IPS DF 6.9 (cell line): ENCODE measurements at places on chromosomes 6 and 20.

DNA sequence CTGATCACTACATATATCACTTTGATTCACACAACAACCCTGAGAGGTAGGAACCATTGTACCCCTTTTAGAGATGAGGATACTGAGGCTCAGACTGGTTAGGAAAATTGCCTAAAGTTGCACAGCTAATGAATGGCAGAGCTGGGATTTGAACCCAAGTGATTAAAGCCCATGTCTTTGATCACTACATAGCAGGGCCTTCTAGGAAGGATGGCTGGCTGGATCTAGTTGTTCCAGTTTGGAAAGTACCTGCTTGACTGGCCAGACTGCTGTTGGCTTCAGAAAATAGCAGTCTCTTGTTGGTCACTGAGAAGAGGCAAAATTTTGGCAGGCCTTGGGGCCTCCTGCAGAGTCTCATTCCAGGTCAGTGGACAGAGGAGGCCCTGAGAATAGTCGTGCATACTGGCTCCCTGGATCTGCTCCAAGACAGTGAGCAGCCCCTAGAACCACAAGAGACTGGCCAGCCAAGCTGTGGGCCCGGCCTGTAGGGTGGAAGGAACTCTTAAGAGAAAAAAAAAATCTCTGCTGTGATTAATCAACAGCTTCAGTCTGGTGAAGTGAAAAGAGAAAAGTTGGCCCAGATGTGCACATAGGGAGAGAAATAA is 17.5 kb downstream of the PPARD start:
- no peak for DNase-seq

DNA sequence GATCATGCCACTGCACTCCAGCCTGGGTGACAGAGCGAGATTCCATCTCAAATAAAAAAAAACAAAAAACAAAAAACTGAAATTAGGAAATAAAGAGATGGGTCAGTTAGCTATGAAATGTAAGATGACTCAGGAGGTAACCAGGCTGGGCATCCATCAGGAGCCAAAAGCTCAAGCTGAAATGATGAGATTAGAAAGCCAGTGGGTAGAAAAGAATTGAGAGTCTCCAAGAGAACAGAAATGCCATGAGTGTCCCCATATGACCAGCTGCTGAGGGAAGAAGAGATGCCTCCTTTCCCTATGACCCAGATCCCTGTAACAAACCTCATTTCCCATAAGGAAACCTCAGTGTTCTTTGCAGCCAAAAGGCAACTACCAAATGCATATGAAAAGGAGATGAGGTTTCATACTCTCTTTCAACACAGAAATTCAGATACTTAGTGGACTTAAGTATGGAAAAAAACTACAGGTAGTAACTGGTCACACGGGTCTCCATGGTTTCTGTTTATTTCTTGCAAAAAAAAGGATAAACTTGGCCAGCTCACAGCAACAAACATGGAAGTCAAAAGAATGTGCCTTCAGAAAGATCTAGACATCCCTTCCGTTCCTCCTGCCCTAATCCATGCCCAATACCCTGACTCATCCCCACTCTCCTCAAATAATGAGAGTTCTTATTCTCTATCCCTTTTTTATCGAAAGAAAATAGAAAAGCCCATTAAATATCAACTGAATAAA is 8.1 kb downstream of the ARHGAP18 start:
- no peak for DNase-seq

DNA sequence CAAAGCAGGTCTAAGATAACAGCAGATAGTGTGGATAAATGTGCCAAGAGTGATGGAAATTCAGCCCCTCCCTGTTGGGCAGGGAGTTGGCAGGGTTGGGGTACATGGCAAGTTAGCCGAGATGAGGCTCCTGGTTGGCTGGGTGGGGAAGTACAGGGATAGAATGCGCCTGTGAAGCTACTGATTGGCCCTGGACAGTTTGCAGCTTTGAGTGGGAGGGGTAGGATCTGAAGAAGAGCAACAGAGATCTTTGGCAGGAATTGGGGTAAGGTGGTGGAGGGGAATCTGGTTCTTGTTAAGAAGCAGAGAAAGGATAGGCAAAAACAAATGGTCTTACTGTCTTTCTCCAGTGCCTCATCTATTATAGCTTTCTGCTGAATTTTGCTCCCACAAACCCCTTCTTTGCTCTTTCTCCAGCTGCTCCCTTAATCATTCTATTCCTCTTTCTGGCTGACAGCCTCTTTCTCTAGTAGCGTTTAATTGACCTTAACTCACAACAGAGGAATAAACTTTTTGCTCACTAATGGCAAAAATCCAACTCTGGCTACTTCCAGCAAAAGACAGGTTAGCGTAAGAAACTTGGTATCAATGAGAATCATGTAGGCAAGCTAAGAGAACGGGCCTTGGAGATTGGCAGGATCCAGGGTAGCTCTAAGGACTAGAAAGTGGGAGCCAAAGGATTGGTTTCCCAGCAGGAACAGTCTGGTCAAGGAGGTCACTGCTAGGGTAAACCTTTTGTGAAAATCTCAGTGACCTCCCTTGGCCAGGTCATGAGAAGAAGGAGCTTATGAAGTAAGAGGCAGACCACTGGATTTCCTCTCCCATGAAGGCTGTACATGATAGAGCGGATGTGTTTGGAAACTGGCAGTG is 86.3 kb upstream of the CARMIL1 start:
- DNase-seq: no peak

DNA sequence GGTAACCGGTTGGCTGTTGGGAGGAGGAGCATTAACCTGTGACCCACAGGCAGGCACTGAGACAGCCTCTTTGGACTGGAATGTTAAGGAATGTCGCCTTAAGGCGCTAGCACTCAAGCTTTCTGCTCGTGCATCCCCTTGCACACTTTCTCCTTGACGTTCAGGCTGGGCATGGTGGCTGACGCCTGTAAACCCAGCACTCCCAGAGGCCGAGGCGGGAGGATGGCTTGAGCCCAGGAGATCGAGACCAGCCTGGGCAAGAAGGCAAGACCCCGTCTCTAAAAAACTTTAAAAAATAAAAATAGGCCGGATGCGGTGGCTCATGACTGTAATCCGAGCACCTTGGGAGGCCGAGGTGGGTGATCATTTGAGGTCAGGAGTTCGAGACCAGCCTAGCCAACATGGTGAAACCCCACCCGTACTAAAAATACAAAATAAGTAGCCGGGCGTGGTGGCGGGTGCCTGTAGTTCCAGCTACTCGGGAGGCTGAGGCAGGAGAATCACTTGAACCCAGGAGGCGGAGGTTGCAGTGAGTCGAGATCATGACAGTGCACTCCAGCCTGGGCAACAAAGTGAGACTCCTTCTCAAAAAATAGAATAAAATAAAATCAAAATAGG is 1.9 kb upstream of the GID8 start:
- DNase-seq: no peak

DNA sequence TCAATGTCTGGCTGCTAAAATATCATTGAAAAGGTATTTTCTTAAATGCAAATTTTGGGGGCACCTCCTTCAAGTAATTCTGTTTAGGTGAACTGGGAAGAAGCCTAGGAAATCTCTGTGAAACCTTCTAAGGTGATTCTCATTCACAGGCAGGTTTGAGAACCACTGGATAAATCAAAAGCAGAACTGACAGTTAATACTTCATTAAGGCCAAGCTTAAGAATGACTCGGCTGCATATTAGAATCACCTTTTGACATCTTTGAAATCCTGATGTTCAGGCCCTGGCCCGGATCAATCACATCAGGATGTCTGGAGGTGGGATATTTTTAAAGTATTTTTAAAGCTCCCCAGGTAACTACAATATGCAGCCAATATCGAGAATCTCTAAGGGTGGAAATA is 50.6 kb downstream of the FKBP1C start:
- no peak for DNase-seq

DNA sequence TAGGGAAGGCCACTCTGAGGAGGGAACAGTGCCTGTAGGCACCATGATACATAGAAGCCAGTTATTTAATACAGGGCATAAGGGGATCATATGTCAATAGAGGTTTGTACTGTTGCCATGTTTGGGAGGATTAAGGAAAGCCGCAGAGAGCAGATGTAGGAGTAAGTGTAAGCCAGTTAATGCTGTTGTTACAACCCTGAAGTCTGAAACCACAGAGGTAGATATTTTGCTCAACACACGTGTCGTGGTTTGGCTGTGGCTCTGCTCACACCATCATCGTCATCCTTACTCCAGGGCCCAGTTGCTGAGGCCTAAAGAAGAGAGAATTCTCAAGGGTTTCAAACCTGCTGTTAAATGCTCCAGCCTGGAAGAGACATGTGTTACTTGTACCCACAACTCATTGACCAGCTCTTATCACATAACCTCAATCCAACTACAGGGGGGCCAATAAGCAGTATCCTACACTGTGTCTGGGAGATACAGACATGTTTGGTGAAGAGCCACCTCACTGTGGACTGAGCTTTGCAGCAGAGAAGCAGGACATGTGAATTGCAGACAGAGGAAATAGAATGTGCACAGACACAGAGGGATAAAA is 31.0 kb upstream of the PSMF1 start:
- DNase-seq: no peak

DNA sequence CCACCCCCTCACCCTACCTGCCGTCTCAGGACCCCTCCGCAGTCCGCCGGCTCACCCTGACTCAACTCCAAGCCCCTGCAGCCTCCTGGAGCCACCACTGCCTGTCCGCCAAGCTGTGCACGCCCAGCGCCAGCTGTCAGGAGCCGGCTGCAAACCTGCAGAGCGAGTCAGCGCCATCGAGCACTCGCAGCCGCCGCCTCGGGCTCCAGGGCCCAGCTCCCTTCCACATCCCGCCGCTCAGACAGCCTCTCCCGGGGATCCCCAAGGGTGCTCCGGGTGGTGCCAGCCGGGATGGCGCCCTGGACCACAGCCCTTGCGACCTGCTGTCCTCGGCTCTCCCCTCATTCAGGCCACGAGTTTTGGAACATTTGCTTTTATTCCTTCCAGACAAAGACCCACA is 4.3 kb downstream of the TNNC2 start:
- DNase-seq: no peak

- DNase-seq: no peak
Observed at GRCh38 chr20:38373231-38373867, 27.1 kb downstream of the LBP start.

DNA sequence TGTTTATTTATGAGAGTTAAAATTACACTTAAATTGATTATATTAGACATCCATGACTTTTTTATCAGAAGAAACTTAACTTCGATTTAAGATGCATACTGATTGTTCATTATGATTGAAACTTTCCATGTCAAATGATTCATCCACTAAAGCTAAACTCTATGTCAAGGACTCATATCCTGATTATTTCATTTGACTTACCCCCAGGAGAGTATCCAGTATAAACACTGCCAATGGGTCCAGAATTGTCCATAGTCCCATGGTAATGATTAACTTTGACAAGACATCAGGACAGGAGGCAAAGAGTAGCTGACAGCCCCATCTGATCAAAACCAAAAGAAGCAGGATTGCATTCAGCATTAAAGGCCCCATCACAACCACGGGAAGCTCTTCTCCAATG is 709.9 kb downstream of the TFAP2A start:
- DNase-seq: no peak

GRCh38 chr6:151240791-151241642 is 1.2 kb downstream of the AKAP12 start:
- no peak for DNase-seq

DNA sequence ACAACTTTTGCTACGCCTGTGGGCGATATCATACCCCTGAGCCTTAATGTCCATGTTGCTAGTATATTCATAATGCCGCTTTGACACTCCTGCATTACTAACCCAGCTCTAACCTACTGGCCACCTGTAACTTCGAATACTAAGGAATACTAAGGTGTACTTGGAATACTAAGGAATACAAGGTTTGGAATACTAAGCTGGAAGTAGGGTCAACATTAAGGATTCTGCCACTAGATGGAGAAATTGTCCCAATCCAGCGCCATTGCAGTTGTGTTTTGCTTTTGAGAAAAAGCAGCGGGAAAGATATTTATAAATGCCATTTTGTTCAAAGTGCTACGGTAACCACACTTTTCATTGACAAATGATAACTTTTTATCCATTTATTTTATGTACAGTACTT is 10.7 kb downstream of the TBXT start:
- no peak for DNase-seq

- DNase-seq: peak; percentile 93
Observed at GRCh38 chr20:327186-328026, 2.1 kb downstream of the SOX12 start.
